ENCODE measurements at places on chromosomes 5 and 9.
A peak's percentile ranks its signal among the peaks of the same experiment; 100 is the strongest.

GRCh38 chr9:92138157-92138959 lies 23.1 kb upstream of the SPTLC1 start:
- peak; percentile 44 for DNase-seq

DNA sequence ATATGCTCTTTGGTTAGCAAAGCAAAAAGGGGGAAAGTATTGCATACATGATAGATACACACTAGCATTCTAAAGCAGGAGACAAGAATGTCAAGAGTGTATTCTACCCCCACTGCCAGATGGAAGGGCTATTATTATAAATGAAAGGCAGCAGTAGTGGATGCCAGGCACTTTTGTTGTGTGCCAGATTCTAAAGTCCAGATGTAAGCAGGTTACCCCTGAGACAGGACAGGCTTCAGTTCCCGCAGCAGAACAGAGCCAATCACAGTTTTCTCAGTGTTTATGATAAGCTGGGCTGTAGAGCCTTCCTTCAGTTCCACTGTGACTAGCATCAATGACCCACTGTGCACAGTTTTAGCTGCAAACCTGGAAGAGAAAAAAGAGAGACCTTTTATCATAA lies 226.6 kb upstream of the TBCA start:
- DNase-seq: peak; percentile 86

- DNase-seq: peak; percentile 76
Measured at GRCh38 chr9:10773136-10773535, 160.3 kb upstream of the PTPRD start.

- DNase-seq: no peak
Measured at GRCh38 chr9:109619310-109619709, 121.2 kb upstream of the PTPN3 start.

DNA sequence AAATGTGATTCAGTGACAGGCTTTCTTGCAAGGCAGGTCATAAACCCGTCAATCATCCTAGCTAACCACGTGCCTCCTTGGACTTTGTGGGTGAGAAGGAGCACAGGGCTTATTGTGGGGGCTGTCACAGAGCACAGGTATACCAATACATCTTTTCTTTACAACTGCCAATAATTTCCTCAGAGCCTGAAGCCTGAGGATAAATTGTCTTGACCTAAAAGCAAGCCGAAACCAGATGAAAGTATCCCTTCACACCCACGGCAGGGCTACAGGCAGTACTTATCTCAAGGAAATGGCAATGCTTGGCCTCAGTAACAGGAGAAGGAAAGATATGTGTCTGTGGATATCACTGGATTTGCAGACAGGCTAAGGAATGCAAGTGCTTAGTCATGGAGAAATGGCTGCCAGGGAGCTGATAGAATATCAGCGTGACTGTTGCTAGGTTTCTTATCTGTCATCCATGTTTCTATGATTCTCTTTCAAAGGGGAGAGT lies 90.3 kb upstream of the ZNF366 start:
- no peak for DNase-seq

DNA sequence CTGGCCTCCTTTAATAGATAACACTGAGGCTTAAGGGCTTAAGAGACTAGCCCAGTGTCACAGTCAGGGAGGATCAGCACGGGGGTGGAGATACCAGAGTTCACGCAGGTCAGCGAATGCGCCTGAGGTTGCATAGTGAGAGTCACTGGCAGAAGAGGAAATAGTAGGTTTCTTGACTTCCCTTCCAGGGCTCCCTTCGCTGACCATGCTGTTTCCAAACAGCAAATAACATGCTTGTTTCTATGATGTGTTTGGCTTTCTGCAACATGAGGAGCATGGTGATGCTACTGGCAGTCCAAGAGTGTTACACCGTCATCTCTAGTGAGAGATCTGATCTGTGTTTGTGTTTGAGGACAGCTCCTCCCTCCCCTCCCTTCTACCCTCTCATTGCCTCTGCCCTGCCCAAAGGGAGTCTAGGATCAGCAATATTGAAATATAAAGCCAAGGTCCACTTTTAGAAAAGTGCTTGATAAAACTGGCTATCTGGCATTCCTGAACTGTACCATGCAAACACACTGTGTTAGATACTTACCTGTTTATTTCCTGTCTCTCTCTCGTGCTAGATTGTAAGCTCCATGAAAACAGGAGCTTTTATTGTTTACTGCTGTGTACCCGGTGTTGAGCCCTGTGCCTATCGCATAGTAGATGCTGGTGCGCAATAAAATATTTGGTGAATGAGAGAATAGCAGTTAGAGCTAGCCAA lies 12.3 kb downstream of the TLE4 start:
- DNase-seq: no peak

GRCh38 chr5:31481531-31482165 lies 50.2 kb downstream of the DROSHA start:
- no peak for DNase-seq

GRCh38 chr9:131027872-131028179 lies 18.9 kb downstream of the LAMC3 start:
- no peak for DNase-seq

DNA sequence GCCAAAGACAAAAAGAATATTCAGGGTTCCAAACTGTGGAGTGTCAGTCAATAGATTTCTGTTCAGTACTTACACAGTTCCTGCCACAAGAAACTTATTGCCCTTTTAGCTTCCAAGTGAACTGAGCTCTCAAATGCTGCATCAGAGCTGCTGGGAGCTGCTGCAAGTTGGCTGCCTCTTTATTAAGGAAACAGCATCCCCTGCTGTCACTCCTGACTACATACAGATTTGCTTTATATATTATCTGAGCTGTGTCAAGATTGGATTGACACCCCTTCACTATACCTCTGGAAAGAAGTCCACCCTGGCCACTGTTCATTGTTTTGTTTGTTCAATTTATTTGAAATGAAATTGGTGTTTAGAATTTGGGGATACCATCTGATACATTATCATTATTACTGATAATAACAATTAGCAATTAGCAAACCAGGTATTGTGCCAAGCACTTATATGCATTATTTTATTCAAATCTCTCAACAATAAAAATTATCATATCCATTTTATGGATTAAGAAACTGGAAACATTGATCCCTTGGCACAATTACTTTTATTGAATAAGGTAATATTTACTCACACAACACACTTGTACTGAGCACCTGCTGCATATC lies 16.4 kb upstream of the C5orf58 start:
- DNase-seq: peak; percentile 28

GRCh38 chr5:177329883-177330282 lies 18.2 kb upstream of the MXD3 start:
- DNase-seq: no peak

GRCh38 chr5:76657683-76658311 lies 34.6 kb upstream of the F2RL2 start:
- no peak for DNase-seq

- DNase-seq: no peak
Measured at GRCh38 chr9:114172981-114173833, 17.9 kb downstream of the COL27A1 start.

- DNase-seq: peak; percentile 56
Measured at GRCh38 chr9:33164138-33164809, 2.9 kb downstream of the B4GALT1 start.

- no peak for DNase-seq
Measured at GRCh38 chr9:128899566-128900322, 17.8 kb downstream of the LRRC8A start.

DNA sequence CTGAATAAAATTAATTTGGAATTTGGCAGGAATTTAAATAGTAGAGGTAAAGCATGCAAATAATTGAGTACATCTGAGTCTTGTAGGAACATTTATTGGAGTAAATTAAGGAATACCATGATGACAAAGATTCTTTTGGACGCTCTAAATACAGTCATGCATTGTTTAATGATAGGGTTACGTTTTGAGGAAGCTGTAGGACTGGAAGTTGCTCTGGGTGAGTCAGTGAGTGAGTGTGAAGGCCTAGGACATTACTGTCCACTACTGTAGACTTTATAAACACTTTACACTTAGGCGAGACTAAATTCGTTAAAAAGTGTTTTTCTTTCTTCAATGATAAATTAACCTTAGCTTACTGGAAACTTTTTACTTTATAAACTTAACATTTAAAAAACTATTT lies 113.0 kb downstream of the FAM170A start:
- DNase-seq: no peak

DNA sequence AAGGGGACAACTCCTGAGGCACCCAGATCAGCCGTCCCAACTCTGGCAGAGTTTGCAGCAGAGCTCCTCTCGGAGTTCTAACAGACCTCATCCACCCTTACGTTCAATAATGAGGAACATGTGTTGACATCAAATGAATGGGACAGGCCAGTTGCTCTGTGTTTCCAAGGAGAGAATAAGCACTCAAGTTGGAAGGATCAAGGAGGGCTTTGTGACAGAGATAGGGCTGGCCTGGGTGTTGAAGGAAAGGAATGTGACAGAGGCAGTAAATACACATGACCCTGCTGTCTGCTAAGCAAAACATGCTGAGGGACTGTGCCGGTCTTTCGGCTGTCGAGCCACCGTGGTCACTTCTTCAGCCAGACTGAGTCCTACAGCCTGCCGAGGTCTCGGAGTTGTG lies 48.2 kb downstream of the GPR107 start:
- no peak for DNase-seq

DNA sequence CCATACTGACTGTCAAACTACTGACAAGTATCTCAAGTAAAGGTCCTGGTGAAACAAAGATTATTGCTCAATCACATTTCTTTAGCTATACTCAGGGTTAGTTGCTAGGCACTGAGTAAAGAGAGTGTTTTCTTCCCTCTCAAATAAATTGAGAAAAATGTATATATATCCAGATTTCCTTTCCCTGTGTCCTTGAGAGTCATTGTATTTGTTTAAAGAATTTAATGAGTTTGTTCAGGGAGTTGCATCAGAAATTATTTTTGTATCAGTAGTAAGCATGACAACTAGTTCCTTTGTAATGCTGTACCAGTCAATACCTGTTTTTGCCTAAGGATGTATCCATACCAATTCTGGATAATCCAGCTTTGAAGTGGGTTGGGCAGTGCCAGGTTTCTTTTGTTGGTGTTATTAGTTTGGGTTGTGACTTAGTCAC lies 3.2 kb upstream of the ANKHD1 start:
- no peak for DNase-seq

DNA sequence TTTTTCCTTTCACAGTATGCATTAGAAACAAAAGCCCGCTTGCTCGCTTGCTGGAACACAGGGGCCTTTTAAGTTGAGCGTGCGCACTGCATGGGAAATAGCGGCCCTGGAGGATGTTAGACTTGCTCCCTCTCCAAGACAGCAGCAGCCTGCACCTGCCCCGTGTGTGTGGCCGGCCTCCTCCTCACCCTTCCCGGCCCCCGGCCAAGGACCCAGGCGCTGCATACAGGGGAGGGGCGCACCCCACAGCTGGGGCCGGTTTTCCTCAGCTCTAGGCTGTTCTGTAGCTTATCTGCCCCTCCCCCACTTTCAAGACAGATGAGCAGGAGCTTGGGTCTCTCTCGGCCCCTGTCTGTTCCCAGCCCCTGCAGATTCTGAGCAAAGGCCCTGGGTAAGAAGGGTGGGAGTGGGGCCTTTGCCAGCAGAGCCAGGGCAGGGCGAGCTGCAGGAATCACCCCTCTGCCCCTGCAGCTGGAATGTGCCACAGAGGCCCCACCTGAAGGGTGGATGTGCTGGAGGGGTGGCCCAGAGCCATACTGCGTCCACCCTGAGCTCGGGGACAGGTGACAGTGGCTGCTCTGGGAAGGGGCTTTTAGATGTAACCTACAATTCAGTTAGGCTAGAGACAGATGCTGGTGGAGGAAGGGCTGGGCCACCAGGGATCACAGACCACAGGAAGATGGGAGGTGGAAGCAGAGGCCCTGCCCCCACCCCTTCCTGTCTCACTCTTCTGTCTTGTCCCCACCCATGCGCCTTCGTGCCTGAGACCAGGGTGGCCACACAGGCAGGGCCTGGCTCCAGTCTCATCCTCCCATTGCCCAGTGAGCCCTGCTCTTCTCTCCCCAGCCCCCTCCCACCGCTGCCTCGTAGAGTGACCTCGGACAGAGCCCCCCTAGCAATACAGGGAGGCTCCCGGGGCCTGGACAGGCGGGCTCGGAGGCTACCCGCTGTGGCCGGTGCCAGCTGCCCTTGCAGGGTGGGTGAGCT lies 132.4 kb downstream of the DAB2IP start:
- DNase-seq: no peak

- no peak for DNase-seq
Measured at GRCh38 chr5:37662362-37662761, 177.5 kb downstream of the GDNF start.

DNA sequence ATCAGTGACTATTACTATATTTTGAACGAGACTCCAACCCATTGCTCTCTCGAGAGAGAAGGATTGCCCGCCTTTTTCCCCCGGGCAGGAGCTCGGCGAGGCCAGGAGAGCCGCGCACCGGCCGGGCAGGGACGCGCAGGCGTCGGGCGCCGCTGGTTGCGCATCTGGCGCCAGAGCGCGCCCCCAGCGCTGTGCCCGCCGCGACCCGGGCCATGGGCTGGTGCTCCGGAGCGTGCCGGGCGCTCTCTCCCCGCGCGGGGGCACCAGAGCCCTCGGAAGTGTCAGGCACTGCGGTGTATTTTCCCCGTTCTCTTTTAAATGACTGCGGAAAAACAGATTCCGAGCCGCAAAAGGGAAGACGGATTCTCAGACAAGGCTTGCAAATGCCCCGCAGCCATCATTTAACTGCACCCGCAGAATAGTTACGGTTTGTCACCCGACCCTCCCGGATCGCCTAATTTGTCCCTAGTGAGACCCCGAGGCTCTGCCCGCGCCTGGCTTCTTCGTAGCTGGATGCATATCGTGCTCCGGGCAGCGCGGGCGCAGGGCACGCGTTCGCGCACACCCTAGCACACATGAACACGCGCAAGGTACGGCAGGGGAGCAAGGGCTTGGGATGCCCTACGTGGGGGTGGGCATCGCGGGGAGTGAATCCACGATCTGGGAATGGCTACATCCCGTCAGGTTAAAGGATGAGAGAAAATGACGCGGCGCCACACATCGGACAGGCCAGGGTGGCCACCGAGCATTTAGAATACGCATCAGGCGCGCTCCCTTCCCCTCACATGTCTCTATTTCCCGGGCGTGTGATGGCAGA lies 1.1 kb upstream of the NTRK2 start:
- DNase-seq: peak; percentile 63

DNA sequence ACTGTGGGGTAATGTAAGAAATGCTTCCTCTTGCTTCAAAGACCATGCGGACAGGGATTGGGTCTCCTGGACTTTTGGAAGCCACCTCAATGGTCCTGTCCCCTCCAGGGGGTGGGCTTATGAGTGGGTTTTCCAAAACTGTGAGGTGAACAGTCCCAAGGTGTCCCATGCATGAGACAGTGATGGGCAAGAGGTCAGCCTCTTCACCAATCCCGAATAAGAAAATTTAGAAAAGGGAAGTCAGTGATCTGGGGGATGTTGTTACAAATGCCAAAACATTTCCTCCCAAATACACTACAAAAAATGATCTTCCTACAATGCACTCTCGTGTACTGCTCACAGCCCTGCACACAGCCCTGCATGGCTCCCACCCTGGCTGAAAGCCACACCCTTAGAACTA lies 215.7 kb upstream of the TBC1D2 start:
- DNase-seq: no peak

GRCh38 chr9:112112941-112113681 lies 62.0 kb downstream of the SUSD1 start:
- peak; percentile 18 for DNase-seq

Measured in NCI-H524 (cell line).